ENCODE measurements at places on chromosomes 2 and 18. TPM values are rescaled to one million over a fixed set of nuclear protein-coding genes. Genes with fewer than 3 reads are reported as not detected.

HJURP gene
- total RNA-seq, result 0.37 TPM

PSD4 gene
- total RNA-seq, result 2.4 TPM

COL3A1 gene
- 608 TPM for total RNA-seq

SH2D6 gene
- not detected for total RNA-seq

ANKRD23 gene
- 9.3 TPM for total RNA-seq

CPLX4 gene
- total RNA-seq, result not detected

DNA sequence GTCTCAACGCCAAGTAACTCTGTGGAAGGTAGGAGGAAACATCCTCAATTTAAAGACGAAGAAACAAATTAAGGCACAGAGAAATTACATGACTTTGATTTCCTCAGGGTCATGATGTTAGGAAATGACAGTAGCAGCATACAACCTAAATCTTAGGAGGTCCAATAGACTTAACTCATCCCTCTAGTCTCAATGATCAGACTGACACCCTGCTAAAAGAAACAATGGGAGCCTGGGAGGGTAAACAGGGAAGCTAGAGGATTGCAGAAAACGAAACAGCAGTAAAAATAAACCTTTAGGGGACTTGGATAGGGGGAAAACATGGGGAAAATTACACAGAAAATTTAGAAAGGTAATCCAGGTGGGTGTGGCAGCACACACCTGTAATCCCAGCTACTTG is 56.0 kb downstream of the ROCK2 start:
- DNase-seq, result no peak
- no peak overlapping the region for H3K4me3 ChIP-seq
- peak overlapping the region; percentile 77 for H3K27ac ChIP-seq
- H3K4me1 ChIP-seq, result peaks cover 41% of the 10 kb centered on the region
- no peaks in the 10 kb centered on the region for H3K27me3 ChIP-seq
- H3K36me3 ChIP-seq, result peaks cover 26% of the 10 kb centered on the region

- DNase-seq, result no peak
- no peak overlapping the region for H3K27ac ChIP-seq
- no peak overlapping the region for H3K4me3 ChIP-seq
- H3K4me1 ChIP-seq, result no peaks in the 10 kb centered on the region
- H3K36me3 ChIP-seq, result no peaks in the 10 kb centered on the region
Observed at GRCh38 chr2:15932394-15933183, 7.8 kb upstream of the MYCN start.

DNA sequence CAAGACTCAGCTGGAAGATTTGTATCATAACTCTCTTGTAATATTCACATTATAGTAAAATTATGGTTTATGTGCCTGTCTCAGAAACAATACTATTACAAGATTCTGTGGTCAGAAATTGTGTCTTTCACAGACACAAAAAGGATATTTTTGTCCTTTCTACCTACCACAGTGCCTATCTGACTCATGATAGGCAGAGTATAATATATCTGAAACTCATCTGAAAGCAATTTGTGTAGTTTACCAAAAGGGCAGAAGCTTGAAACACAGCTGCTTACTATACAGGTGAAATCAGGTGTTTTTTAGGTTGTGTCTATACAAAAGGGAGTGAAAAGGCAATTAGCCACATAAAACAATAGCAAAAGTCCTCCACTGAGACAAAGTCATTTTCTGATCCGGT is 10.9 kb downstream of the TMEM200C start:
- H3K27ac ChIP-seq, result no peak overlapping the region

DNA sequence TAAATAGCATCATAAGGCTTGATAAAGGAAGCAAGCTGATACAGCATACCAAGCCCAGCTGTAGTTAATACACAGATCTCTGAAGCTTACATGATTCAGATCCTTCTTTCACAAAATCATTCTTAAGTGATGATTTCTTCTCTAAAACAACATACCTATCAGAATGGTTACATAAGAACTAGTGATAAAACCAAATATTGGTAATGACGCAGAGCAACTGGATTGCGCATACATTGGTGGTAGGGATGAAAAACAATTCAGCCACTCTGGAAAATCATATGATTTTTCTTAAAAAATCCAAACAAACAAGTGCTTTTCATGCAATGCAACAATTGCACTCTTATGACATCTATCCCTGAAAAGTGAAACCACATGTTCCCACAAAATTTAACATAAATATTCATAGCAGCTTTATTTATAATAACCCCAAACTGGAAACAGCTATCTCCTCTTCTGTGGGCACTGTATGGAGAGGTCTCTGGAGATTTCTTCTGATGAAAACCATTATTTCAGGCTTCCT is 153.6 kb upstream of the DSEL start:
- no peaks in the 10 kb centered on the region for H3K4me1 ChIP-seq
- H3K36me3 ChIP-seq, result no peaks in the 10 kb centered on the region
- DNase-seq, result no peak
- H3K27ac ChIP-seq, result no peak overlapping the region

DNA sequence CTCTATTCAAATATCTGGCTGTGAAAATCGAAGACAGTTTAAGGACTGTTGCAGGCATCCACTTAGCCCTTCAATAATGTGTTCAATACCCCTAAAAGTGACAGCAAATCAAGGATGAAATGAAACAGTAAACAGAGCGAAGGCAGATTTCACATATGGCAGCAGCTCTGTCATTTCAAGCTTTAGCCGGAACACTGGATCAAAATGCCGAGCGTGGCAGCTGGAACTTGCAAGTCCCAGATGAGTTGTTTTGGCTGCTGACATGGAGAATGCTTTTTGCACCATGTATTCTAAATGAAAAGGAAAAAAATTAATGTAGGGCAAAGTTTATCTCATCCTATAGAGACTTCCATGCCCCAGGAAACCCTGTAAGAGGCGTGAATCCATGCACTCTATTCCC is 18.0 kb downstream of the LRRC30 start:
- H3K36me3 ChIP-seq, result no peaks in the 10 kb centered on the region
- no peak for DNase-seq
- no peaks in the 10 kb centered on the region for H3K27me3 ChIP-seq
- H3K27ac ChIP-seq, result peak overlapping the region; percentile 82
- no peaks in the 10 kb centered on the region for H3K4me1 ChIP-seq

DNA sequence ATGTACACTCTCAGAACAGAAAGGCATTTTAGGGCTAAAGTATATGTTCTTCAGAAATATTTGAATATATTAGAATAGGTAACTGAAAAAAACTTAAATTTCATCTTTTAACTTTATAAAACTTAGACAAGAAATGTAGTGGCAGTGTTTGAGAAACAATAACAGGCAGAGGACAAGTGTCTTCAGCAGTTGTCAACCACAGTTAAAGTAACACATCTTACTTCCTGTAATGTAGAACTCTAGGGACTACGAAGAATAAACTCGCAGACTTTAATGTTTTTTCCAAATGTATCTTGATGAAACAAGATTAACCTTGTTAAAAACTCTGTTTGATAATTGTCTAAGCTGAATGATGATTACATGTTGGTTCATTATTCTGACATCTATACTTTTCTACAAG is 50.7 kb downstream of the RMDN2 start:
- no peak overlapping the region for H3K27ac ChIP-seq
- DNase-seq, result no peak
- H3K4me1 ChIP-seq, result no peaks in the 10 kb centered on the region
- no peak overlapping the region for H3K4me3 ChIP-seq
- H3K36me3 ChIP-seq, result no peaks in the 10 kb centered on the region

DNA sequence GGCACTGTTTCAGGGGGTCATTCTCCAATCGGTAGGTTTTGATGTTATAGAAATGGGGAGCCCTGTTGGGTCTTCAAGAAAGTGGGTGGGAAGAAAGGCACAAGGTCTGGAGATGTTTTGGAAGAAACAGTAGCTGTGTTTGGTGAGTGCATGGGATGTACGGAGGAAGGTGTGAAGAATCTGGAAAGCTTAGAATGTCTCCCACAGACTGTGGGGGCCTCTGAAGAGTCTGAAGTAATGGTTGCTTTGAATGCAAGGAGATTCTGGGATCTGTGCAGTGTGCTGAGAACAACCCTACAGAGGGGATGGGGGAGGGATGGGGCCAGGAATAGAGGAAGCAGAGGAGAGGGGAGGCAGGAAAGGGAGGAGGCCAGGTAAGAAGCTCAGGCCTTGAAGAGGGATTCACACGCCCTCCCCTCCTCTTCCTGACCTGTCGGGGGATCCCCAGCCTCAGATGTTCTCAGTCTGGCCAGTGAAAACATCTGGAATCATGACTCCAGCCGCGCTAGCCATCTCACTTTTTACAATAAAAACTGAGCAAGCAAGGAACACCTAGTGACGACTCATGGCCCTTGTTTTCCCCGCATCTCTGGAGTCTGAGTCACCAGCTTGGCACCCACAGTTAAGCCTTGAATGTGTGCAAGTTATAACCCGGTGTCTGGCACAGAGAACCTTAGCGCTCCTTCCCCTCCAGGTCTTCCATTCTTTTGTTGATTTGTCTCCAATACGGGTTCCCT is 74.2 kb downstream of the SH3BP4 start:
- no peaks in the 10 kb centered on the region for H3K27me3 ChIP-seq
- no peak for DNase-seq
- H3K4me3 ChIP-seq, result no peak overlapping the region

GRCh38 chr2:220036431-220036830 is 409.0 kb downstream of the SLC4A3 start:
- no peaks in the 10 kb centered on the region for H3K36me3 ChIP-seq
- H3K4me1 ChIP-seq, result no peaks in the 10 kb centered on the region
- H3K27me3 ChIP-seq, result no peaks in the 10 kb centered on the region
- no peak overlapping the region for H3K4me3 ChIP-seq

DNA sequence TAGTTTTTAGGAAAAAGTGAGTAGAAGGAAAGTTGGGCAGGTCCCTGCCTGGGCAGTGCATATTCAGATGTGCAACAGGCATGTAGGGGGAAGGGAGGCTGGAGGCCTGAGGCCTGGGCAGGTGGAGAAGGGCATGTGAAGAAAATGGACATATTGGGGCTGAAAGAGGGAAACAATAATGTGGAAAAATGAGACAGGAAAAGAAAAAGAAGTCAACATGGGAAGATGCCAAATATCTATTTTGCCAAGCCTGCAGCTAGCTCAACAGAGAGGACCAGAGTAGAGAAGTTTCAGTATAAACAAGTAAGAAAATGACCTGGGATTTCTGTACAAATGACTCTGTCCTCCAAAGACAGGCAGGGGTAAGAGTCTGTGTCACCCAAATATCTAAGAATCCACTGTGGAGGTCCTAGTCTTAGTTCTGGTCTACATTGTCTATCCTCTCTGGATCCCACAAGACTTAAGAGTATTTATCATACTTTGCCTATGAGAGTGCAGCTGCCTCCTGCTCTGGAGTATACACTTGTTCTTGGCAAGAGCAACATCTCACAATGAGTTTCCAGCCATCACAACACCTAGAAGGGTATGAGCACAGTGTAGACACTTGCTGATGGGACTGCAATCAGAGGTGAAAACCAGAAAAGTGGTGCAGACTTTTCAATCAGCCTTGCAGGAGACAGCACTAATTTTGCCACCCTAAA is 80.2 kb downstream of the CLHC1 start:
- DNase-seq, result no peak
- H3K36me3 ChIP-seq, result no peaks in the 10 kb centered on the region
- no peak overlapping the region for H3K27ac ChIP-seq
- no peak overlapping the region for H3K4me3 ChIP-seq

GRCh38 chr2:98608962-98609604 is 694 bp downstream of the UNC50 start:
- DNase-seq, result no peak
- H3K27ac ChIP-seq, result peak overlapping the region; percentile 95
- peak overlapping the region; percentile 93 for H3K4me3 ChIP-seq
- no peaks in the 10 kb centered on the region for H3K27me3 ChIP-seq
- H3K4me1 ChIP-seq, result no peaks in the 10 kb centered on the region

- H3K36me3 ChIP-seq, result no peaks in the 10 kb centered on the region
- no peak overlapping the region for H3K27ac ChIP-seq
- H3K4me3 ChIP-seq, result no peak overlapping the region
- H3K4me1 ChIP-seq, result peaks cover 14% of the 10 kb centered on the region
Observed at GRCh38 chr2:62727876-62728566, 22.5 kb downstream of the EHBP1 start.

DNA sequence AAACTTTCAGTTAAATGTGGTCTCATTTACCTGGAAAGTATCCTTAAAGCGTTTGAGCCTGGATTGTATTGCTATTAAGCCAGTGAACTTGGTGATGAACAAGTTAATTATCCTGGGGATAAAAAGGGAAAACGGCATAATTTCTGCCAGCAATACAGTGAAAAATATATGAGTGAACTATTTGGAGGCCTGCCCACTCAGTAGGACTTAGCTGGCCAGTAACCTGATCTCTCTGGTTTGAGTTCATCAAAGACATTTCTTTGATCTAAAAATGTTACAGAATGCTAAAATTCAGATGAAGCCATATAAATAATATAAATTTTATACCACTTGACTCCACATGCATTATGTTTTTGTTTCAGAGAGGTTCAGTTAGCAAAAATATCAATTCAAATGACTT is 241.1 kb upstream of the VWC2L start:
- DNase-seq, result no peak
- H3K4me1 ChIP-seq, result no peaks in the 10 kb centered on the region
- H3K27ac ChIP-seq, result no peak overlapping the region
- no peaks in the 10 kb centered on the region for H3K27me3 ChIP-seq

DNA sequence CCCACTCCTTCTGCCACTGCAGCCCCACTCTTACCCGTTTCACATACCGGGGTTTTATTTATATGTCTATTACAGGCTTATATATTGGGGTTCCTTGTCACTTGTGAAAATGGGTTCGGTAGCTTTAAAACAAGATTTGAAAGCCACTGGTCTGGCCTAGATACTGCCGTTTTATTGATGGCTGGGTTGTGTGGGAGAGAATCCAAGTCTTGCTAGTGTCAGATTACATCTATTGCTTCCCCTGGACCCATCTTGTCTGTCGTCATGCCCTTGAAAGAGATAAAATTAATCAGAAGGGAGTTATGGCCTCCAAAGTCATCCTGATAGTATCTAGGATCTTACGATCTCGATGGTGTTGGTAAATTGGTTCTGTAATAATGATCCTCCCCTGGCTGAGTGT is 79.4 kb downstream of the EIPR1 start:
- H3K4me3 ChIP-seq, result no peak overlapping the region
- H3K27ac ChIP-seq, result no peak overlapping the region
- no peaks in the 10 kb centered on the region for H3K27me3 ChIP-seq
- H3K36me3 ChIP-seq, result no peaks in the 10 kb centered on the region

GRCh38 chr2:45205985-45206384 is 196.7 kb upstream of the SIX2 start:
- no peaks in the 10 kb centered on the region for H3K4me1 ChIP-seq
- no peaks in the 10 kb centered on the region for H3K36me3 ChIP-seq
- no peaks in the 10 kb centered on the region for H3K27me3 ChIP-seq
- H3K4me3 ChIP-seq, result no peak overlapping the region
- H3K27ac ChIP-seq, result no peak overlapping the region
- DNase-seq, result no peak

All from right atrium auricular region (tissue), 2 donors.